Cardiac septum (tissue), 1 donor: ENCODE measurements at places on chromosomes 4 and X. TPM values are rescaled to one million over a fixed set of nuclear protein-coding genes. Genes with fewer than 3 reads are reported as not detected.

The MAN2B2 gene
- 18.6 TPM for total RNA-seq

The STARD8 gene
- 6.5 TPM for total RNA-seq

The PDZD4 gene
- 4.1 TPM for total RNA-seq

The TRO gene
- 4.6 TPM for total RNA-seq

The MAGEA3 gene
- not detected for total RNA-seq

The BGN gene
- 175 TPM for total RNA-seq

The ATOH1 gene
- total RNA-seq, result not detected

The RNF4 gene
- total RNA-seq, result 29.7 TPM

The FAM9B gene
- not detected for total RNA-seq

The CNOT6L gene
- 27.2 TPM for total RNA-seq

The TCP11X2 gene
- total RNA-seq, result not detected

The HPRT1 gene
- 24.9 TPM for total RNA-seq

The TBC1D8B gene
- 2.5 TPM for total RNA-seq

The MFAP3L gene
- total RNA-seq, result 1.2 TPM

The BEX4 gene
- total RNA-seq, result 34.3 TPM

The SMR3B gene
- not detected for total RNA-seq

The EVC gene
- total RNA-seq, result 8.7 TPM

The NEUROG2 gene
- total RNA-seq, result not detected

The BMX gene
- 1.8 TPM for total RNA-seq

The GABRG1 gene
- not detected for total RNA-seq

The TKTL2 gene
- not detected for total RNA-seq

The GRPR gene
- total RNA-seq, result 0.32 TPM

The DUX4 gene
- not detected for total RNA-seq

The LDOC1 gene
- total RNA-seq, result 4.5 TPM

The AMER1 gene
- total RNA-seq, result 3.9 TPM

The CTAG2 gene
- not detected for total RNA-seq

The NKAP gene
- total RNA-seq, result 4.8 TPM

The IL3RA gene
- 7.6 TPM for total RNA-seq

The ADH1A gene
- not detected for total RNA-seq

The NLGN4X gene
- 2.0 TPM for total RNA-seq

The MED14 gene
- total RNA-seq, result 38.3 TPM

The GDPD2 gene
- total RNA-seq, result not detected

The STPG2 gene
- 0.19 TPM for total RNA-seq

The ANKRD50 gene
- 16.1 TPM for total RNA-seq

The PABPC1L2B gene
- not detected for total RNA-seq

The INTS6L gene
- total RNA-seq, result 3.7 TPM

The ENPEP gene
- total RNA-seq, result 5.3 TPM

The GPRASP3 gene
- 5.7 TPM for total RNA-seq

The HERC5 gene
- 1.9 TPM for total RNA-seq

The SH3BGRL gene
- 23.8 TPM for total RNA-seq

The RAB39B gene
- total RNA-seq, result 0.35 TPM

The PRR32 gene
- 0.89 TPM for total RNA-seq

The L1CAM gene
- 1.5 TPM for total RNA-seq

The SLC4A4 gene
- total RNA-seq, result 22.0 TPM

The DCAF12L1 gene
- not detected for total RNA-seq

The GPM6B gene
- total RNA-seq, result 2.0 TPM

The DCHS2 gene
- not detected for total RNA-seq

The EGF gene
- 11.7 TPM for total RNA-seq

The CNKSR2 gene
- total RNA-seq, result 1.00 TPM

The TAPT1 gene
- 44.8 TPM for total RNA-seq

The KCTD8 gene
- total RNA-seq, result 0.67 TPM

The VSIG1 gene
- not detected for total RNA-seq

The LRIT3 gene
- total RNA-seq, result not detected
